ENCODE measurements at places on chromosomes 5 and 9. TPM values are rescaled to one million over a fixed set of nuclear protein-coding genes. Genes with fewer than 3 reads are reported as not detected.

- DNase-seq = no peak
These were observed 182.8 kb upstream of the SLC27A6 start for GRCh38 chr5:128782446-128782845.

GRCh38 chr5:42812620-42813019 is 928 bp upstream of the SELENOP start:
- no peak for DNase-seq

GRCh38 chr9:470552-471194 is 256.0 kb downstream of the DOCK8 start:
- peak; percentile 74 for DNase-seq

DNA sequence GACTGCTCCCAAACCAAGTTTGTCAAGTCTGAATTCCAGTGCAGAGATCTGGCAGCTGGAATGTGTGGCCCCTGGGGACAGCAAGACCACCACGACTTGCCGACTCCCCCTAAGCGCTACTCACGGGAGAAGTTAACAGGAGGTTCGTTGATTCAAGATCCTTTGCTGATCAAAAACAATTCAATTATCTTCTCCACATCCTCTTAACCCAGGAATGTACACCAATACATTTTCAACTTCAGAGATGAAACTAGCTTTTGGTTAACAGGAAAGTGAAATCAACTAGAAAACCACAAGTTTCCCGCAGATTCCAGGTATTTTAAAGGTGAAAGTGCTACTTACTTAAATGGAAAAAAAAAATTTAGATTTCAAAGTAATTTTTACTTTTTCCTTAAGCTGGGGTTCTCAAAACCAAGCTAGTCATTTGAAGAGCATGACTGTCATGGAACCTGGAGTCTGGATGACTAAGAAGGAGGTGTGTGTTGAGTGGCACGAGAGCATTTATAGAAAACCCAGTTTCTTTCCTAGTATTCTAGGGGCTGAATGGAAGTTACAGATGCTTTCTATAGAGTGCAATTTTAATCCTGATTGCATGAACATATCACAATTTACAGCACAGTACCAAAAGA is 257.5 kb upstream of the PANK3 start:
- DNase-seq = no peak

DNA sequence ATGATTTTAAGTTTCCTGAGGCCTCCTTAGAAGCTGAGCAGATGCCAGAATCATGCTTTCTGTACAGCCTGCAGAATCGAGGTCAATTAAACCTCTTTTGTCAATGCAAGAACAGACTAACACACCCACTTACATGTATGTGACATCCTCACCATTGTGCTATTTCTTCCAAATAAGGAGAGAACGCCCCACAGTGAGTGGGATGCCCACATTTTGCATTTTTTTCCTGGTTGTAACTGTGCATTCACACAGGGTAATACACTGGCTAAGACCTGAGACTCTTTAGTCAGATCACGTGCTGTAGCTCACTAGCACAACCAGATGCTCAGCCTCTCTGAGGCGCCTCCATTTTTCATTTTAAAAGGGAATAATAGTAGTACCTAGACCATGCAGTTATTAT is 4.4 kb upstream of the CEMIP2 start:
- no peak for DNase-seq

DNA sequence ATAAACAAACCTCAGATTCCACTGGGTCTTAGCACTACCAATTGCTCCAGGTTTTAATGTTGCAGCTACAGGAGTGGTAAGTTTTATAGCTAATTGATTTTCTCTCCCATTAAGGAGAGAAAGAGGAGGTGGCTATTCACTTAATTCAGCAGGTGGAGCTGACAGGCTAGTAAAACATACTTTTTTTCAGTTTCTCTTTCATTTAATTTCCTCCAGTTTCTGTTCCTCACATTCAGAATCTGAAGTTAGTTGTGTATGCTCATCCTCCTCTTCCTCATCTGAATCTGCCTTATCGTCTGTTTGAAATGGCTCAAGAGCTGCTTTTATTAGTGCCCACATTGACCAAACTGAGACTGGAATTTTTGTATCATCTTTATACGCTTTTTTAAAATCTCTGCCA is 98.0 kb downstream of the PLPPR1 start:
- DNase-seq = no peak

DNA sequence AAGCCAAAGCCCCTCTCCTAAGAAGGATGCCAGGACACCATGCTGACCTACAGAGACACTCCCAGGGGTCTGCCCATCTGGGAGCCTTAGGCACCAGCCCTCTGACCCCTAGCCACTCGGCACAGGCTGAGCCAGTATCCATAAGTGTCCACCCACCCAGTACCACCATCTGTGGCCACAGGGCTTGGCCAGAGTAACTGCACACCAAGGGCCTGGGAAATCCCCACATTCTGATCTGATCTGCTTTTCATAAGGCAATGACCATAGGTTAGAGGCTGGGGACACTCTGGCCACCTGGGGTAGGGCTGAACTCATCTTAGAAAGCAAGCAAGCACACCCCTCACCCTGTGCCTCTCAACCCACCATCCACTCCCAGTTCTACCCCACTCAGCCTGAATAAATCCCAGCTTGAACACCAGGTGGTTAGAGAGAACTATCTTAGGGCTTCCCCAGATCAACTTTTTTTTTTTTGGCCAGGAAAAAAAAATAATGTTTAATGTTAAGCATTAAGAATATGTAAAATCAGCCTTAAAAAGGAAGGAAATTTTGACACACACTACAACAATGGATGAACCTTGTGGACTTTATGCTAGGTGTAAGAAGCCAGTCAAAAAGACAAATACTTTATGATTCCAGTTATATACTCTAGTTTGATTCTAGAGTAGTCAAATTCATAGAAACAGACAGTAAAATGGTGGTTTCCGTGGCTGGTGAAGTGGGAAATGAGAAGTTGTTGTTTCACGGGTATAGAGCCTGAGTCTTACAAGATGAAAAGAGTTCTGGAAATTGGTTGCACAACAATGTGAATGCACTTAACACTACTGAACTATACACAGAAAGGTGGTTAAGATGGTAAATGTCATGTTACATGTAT is 6.2 kb downstream of the GNPDA1 start:
- no peak for DNase-seq

DNA sequence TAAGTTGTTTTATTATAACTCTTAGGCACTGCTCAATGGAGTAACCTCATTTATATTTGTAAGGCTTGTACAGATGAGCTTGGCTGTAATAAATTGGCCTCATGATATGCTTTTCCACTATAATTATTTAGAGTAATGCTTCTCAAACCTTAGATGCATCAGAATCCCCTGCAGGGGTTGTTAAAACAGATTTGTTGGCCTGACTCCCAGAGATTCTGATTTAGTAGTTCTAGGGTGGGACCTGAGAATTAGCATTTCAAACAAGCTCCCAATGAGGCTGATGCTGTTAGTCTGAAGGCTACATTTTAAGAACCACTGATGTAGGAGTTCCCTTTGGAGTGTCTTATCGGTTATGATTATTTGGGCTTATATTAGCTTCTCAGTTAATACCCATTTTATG is 38.2 kb upstream of the ARSB start:
- no peak for DNase-seq

DNA sequence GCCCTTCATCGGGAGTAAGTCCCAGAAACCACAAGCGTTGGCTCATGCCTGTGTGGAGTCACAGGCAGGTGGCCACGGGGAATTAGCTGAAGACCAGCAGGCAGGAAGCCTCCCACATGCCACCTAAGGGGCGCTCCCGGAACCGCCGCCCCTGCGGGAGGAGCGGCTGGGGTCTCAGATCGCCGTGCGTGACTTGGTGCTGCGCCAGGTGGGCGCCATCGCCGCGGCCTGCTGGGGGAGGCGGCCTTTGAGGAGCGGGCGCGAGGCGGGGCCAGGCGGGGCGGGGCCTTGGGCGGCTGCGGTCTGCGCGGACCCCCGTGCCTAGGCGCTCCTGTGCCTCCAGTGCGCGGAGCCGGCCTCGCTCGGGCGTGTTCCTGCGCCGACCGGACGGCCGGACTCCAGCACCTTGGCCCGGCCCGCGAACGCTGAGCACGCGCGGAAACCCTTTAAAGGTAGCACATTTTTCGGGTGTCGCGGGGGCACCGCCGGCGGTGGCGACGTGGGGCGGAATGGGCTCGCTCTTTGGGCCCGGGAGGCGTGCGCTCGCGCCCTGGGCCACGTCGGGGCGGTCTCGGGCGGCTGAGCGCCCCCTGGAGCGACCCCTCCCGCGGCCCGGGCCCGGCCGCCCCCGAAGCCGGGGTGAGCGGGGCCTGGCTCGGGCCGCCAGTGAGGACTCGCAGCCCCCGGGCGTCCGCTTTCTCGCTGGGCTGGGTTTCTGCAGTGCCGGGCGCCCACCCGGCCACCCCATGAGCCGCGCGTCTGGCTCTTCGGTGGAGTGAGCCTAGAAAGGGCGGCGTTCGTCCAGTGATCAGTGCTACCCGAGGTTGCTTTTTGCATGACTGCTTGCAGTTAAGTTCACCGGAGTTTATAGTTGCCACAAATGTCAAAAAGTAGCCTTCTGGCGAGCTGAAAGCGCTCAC is 24.5 kb downstream of the LECT2 start:
- peak; percentile 85 for DNase-seq

DNA sequence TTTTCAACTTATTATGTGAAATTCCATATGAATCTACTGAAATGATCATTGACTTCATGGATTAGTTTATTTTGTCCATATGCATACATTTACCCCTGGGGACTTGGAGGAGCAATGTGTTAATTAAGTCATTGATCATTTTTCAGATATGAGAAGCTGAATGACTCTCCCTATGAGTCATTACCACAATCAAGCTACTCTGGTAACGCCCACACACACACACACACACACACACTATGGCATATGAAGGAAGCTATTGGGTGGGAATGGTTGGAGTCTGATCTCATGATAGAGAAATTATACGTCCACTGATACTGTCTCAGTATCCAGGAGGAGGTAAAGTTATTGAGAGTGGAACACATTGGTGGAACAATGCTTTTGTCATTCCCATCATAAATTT is 528.9 kb downstream of the AGTPBP1 start:
- DNase-seq = no peak

DNA sequence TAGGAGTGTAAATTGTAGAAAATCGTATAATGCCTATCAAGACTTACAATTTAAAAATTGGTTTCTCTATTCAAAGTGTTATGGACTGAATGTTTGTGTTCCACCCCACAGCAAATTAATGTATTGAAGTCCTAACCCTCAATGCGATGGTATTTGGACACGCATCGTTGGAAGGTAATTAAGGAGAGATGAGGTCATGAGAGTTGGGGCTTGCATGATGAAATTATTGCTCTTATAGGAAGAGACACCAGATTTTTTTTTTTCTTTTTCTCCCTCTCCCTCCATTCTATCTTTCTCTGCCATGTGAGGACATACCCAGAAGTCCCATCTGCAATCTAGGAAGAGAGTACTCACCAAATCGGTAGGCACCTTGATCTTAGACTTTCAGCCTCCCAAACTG is 189.2 kb downstream of the MAN2A1 start:
- no peak for DNase-seq

- DNase-seq = no peak
These were observed 38.7 kb downstream of the TSTD2 start for GRCh38 chr9:97594381-97594921.

DNA sequence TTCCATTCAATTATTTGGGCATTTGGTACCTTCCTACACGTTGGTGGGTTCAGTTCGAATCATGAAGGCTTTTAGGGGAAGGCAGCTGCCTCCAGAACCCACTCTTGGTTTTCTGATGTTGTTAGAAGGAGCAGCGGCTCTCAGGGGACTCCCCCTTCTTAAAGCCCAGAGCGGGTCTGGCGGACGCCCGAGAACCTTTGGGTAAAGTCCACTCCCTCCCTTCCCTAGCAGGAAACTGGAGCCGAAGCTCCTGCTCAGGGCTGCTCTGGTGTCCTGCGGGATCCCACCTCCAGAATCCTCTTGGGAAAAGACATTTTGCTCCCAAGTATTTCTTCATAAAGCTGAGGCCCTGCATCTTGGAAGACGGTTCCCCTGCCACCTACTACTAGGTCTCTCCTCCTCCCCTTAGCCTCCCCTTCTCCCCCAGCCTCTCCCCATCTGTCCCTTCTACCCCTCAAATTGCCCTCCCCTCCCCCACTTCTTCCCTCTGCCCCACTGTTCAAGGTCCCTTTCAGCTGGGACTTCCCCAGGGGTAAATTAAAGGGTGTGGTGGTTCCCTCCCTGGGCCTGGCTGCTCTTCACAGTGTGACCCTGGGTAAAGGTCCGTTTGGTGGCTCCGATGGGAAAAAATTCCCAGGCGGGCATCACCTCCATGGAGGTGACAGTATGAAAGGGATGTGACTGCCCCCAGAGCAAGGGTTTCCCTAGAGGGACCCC is 9.3 kb downstream of the IRX4 start:
- no peak for DNase-seq

DNA sequence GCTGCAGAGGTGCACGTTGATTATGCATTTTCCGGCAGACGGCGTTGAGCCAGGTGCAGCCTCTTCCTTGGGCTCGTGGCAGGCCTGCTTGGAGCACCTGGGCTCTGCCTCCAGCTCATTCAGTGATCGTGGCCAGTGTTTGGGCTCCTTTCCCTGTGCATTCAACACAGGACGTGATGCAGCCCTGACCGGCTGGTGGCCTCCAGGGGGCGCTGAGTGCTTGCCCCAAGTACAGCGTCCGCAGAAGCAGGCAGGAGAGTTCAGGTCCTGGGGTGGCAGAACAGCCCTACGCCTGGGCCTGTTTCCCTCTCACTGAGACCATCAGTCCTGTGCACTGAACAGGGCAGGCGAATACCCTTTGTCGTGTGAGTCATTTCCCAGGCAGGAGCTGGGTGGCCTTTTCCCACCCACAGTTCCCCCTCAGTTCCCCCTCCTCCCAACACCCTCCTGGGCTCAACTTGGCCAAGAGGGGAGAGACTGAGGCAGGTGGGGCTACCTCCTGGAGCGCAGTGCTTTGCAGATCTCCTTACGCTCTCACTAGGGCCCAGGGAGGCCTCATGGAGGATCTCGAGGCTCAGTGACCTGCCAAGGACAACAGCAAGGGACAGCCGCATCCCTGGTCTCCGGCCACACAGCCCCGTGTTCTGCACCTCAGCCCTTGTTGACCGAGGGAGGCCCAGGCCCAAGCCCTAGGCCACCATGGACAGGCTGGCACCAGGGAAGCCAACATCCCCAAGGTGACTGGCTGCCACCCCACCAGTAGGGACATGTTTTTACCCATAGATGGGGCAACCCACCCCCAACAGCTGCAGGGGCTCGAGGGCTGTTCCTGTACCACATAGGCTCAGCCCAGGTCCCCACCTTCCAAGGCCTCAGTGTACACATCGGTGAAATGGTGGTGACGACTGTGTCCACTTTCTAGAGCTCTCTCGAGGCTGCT is 52.9 kb downstream of the LRSAM1 start:
- peak; percentile 81 for DNase-seq

The TAL2 gene
- polyA plus RNA-seq = not detected

The WNT8A gene
- polyA plus RNA-seq = not detected

The SMIM32 gene
- 63.6 TPM for polyA plus RNA-seq

The BHMT2 gene
- polyA plus RNA-seq = 230 TPM

All from kidney (tissue), 22 donors.